ENCODE measurements at places on chromosomes 4 and X.

DNA sequence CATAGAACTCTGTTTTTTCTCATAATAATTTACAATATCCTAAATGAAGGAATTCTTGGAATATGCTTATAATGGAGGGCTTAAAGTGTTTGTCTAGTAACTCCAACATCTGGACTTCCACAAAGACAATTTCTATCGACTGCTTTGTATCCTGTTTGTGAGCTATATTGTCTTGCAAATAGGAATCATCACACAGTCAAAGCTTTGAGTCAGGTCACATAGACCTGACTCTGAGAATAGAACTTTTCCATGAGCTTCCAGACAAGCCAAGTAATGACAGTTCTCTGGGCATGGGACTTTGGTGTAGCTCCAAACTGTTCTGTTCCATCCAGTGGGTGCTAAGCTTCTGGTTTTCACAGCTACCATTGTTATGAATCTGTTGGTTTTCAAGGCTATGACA lies 75.2 kb upstream of the GALNT7 start:
- DNase-seq: no peak

DNA sequence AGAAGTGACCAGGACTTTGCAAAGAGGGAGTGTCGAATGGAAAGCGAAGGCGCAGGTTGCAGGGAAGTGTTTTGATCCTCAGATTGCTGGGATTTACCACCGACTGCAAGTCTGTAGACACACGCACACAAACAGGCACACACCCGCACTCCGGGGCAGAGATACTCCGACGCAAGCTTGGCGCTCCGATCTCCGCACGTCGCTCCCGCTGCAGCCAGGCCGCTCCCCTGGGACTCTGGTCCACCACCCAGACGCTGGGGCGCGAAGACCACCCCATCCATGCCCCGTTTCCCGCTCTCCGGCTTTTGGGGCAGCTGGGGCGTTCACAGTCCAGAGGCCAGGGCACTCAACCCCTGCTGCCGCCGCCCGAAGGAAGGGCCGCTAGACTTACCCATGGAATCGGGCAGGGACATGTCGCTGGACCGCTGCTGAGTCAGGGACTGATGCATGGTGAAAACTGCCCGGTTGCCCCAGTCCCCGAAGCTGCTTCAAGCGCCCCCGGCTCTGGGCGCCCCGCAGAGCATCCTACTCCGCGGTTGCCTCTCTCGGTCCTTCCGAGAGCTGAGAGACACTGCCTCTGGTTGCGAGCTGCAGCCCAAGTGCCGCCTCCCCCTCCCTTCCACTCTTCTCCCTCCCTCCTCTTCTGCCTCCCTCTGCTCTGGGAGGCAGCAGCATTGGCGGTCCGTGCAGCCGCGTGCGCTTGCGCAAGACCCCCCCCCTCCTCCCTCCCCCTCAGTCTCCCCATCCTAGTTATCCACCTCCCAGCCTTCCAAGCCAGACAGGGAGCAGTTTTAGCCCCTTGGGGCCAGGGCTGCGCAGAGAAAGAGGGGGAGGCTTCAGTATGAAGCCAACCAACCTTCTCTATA lies at the start of gene TMEM255A:
Gene TMEM255A (minus strand): TSS at position 601 of the 866 bp plus-strand sequence. CDS start 152 bp downstream, at position 449.
- no peak for DNase-seq

DNA sequence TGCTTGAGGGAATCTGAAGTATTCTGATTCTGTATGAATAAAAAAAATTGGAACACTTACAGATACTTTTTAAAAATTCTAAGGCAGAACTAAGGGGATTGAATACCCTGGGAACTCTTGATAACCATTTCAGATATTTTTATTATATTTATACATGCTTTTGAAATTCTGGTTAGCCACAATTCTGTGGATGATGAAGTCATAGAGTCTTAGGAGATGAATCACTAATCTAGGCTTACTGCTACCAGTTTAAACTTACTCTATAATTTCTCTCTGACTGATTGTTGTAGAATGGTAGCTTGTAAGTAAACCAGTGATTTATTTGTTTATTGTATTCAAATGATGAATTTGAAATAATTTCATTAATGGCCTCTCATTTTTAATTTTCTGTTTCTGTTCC lies 11.4 kb upstream of the SLAIN2 start:
- DNase-seq: no peak

DNA sequence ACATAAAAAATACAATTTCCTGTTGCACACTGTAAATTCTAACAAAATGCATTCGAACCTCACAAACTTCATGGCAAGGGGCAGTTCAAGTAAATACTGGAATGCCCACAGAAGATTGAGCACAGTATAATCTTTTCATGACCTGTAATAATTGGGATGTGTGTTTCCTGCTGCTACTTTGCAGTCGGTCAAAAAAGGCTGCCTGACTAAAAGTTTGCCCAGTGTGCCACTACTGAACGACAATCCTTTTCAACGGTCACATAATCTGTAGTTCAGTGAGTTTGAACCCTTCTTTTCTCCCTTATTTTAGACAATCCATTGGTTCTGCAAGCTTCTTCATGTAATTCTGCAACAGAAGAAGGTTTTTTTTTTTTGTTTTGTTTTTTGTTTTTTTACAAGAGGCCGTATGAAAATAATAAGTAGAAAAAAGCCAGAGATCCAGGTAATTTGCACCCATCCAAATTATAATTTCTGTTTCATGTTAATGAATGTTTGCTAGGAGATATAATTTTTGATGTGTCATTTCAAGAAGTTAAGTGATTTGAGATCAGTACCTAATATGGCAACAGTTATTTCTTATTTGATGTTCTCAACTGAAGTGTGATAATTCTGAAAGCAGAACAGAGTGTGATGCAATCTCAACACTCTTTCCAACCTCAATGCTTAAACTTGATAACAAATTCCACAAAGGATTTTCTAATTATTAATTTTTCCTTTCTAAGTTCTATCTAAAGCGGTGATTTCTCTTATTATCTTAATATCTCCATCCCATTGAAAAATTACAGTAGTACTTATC lies 237.6 kb downstream of the FSTL5 start:
- no peak for DNase-seq

GRCh38 chrX:119734897-119735339 lies 23.5 kb upstream of the SOWAHD start:
- no peak for DNase-seq

GRCh38 chr4:7910952-7911578 lies 28.6 kb downstream of the AFAP1 start:
- no peak for DNase-seq

DNA sequence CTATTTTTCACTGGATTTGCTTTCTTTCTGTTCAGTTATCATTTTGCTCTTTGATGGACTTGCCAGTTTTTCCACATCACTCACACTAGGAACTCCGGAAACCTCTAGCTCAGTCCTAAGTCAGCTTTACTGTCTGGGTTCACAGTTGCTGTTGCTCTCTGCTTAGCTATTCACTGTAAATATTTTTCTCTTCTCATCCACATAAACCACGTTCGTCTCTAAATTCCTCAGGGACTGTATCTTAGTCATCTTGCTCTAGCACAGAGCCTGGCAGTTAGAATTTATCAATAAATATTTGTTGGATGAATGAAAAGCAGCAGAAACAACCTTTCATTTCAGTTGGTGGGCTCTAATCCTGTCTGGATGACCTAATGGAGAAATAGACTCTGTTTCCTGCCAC lies 119.4 kb upstream of the DMD start:
- DNase-seq: no peak

DNA sequence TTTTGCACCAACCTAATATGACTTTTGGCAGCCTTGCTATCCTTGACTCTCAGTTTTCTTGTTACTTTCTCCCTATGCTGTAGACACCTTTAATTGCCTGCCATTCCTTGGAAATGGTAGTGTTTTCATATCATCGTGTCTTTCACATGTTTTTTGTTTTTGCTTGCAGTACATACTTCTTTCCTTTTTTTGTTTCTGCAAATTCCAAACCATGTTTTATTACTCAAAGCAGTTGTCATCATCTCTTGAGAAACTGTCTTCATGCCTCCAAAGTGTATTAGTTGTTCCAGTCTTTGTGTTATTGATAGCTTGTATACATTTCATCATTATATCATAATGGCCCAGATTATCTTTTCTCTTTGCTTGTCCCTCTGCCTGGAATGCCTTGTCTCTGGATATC lies 57.1 kb downstream of the PDLIM5 start:
- DNase-seq: no peak

DNA sequence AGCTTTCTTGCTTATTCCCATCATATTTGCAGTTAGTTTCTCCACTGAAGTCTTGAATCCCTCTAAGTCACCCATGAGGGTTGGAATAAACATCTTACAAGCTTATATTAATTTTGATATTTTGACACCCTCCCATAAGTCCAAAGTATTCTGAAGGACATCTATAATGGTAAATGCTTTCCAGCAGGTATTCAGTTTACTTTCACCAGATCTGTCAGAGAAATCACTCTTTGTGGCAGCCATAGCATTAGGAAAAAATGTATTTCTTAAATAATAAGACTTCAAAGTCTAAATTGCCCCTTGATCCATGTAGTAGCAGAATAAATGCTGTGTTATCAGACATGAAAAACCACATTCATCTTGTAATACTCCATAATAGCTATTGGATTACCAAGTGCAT lies 1371.7 kb upstream of the PABPC4L start:
- no peak for DNase-seq

DNA sequence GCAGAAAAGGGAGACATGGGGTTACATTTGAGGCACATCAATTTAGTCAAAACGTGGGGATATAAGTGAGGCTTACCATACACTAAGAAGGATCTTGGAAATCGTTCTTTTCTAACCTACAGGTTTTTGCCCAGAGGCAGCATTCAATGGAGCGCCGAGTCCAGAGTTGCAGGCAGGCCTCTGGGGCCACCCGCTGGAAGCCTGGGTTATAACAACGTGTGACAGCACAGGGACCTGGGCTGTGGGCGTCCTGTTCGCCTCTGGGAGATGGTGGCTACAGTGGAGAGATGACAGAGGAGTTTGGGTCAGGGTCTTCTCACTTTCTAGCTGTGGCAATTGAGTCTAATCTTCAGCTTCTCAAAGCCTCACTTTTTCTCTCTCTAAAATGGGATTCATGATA lies 53.9 kb downstream of the ENPP6 start:
- no peak for DNase-seq

DNA sequence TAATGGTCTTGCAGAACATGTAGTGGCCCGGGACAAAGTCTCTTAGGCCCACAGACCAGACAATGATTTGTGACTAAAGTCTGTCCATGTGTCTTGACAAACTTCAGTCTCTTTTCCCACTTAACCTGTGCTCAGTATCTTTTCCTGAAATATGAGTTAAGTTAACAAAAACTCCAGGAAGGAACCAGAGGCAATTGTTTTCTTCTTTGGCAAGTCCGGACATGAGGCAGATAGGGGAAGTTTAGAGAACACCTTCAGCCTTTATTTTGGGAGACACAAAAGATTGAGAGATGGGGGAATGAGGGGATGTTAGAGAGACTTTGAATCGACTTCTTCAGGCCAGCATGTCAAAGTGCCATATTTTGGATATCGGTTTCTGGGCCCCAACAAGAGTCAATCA lies 80.2 kb upstream of the FRMPD4 start:
- no peak for DNase-seq

Measured in GM18507 (cell line).